HFF-Myc (cell line): ENCODE measurements at places on chromosomes 12 and 14.
A peak's percentile ranks its signal among the peaks of the same experiment; 100 is the strongest.

GRCh38 chr14:95011445-95012006 is 145.8 kb downstream of the DICER1 start:
- DNase-seq: no peak

DNA sequence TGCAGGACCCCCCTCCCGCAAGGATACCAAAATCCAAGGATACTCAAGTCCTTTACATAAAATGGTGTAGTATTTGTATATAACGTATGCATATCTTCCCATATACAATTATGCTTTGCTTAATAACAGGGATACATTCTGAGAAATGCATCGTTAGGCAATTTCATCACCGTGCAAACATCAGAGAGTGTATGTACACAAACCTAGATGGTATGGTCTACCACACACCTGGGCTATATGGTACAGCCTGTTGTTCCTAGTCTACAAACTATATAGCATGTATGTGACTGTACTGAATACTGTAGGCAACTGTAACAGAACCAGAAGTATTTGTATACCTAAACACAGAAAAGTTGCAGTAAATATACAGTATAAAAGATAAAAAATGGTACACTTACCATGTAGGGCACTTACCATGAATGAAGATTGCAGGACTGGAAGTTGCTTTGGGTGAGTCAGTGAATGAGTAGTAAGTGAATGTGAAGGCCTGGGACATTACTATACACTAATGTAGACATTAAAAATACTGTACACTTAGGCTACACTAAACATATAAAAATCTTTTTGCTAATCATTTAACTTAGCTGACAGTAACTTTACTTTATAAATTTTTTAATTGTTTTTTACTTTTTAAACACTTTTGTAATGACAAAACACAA is 141.1 kb downstream of the SLC41A2 start:
- DNase-seq: no peak

- no peak for DNase-seq
Measured at GRCh38 chr14:90651976-90652560, 164.2 kb downstream of the TTC7B start.

GRCh38 chr14:42011221-42011620 is 404.5 kb downstream of the LRFN5 start:
- no peak for DNase-seq

GRCh38 chr14:104149278-104149595 is 10.8 kb downstream of the KIF26A start:
- no peak for DNase-seq

- peak; percentile 52 for DNase-seq
Measured at GRCh38 chr14:67428501-67429031, 16.6 kb upstream of the PLEK2 start.

DNA sequence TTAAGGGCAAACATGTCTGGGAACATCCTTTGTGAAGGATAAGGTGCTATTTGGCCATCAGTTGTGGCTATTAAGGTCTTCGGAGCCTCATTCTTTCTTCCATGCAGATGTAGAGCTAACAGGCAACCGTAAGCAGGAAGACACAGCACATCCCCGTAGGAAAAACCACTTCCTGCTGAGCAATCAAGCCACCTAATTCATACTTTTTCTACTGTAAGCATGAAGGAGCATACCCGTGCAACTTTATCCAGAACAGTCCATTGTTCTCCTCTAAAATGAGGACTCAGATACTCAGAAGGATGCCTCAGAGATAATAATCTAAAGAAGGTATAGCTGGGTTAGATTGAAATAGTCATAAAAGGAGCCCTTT is 232.0 kb downstream of the PPM1H start:
- DNase-seq: no peak

DNA sequence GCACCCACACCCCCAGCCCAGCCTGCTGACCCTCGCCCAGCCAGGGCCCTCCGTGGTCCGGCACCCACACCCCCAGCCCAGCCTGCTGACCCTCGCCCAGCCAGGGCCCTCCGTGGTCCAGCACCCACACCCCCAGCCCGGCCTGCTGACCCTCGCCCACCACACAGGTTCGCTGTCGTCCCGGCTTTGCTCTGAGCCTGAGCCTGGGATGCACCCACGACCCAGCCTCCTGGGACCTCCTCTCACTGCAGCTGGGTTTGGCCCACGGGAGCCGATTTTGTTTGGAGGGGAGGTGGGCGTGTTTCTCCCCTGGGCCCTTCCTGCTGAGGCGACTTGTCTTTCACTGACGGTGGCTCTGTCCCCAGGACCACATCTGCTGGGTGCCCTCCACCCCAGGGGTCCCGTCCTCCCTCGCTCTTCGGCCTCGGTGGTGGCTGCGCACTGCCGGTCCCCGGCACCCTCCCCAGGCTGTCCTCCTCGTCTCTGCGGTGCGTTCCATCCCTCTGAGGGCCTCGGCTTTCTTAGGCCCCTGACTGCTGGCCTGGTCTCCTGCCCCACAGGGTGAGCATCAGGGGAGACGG is 83.8 kb downstream of the GALNT9 start:
- DNase-seq: no peak

DNA sequence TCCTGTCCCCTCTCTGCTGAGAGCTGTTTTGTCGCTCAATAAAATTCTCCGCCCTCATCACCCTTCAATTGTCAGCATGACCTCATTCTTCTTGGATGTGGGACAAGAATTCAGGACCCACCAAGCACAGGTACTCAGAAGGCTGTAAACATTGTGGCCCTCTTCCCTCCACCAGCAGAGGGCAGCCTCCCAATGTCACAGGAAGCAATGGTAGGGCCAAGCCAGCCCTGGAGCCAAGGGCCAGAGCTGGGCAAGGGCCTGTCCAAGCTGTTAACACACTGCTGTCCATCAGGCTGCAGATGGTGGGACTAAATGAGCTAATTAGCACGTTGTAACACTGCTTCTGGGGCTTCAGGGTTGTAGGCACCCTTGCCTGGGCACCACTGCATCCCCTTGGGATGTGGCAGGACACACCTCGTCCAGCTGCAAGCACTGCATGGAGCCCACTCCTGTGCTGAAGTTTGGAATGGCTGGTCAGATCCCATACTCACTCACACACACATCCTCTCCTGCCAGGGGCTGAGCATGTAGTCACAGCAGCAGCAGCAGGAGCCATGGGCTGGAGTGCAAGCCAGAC is 62.7 kb upstream of the HECTD1 start:
- no peak for DNase-seq

DNA sequence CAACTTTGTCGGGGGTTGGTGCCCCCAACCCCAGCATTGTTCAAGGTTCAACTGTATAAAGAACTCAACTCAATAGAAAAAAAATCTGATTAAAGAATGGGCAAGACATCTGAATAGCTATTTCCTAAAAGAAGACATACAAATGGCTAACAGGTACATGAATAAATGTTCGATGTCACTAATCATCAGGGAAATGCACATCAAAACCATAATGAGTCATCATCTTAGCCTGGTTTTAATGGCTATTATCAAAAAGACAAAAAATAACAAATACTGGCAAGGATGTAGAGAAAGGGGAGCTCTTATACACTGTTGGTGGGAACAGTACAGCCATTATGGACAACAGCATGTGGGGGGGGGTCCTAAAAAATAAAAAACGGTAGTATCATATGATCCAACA is 28.7 kb downstream of the NPAS3 start:
- no peak for DNase-seq

DNA sequence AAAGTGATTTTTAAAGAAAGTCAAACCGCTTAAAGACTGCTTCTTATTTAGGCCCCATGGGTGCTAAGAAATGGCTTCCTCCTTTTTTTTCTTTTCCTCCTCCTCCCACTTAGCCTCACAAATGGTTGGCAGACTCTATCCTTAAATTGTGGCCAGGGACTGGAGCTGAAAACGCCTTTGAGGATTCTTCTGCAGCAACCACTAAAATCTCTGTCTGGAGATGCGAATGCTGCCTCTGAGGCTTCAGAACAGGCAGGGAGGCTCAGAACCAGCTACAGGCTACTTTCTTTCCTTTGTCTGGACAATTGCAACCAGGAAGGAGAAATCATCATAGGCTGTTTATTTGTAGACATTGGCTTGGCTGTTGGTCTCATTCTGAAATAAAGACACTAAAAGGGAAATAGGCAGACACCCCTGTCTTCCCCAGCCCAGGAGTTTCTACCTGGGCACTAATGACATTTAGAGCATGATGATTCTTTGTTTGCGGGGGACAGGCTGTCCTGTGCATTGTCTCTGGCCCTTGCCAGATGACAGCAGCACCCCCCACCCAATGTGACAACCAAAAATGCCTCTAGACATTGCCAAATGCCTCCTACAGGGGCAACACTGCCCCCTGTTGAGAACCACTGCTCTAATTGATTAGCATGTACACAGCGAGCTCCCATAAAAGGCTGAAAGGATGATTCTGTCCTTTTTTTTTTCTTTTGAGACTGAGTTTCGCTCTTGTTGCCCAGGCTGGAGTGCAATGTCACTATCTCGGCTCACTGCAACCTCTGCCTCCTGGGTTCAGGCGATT is 50.3 kb downstream of the MAP1LC3B2 start:
- no peak for DNase-seq

- DNase-seq: peak; percentile 96
Measured at GRCh38 chr12:92143686-92144630, 1.7 kb downstream of the BTG1 start.

DNA sequence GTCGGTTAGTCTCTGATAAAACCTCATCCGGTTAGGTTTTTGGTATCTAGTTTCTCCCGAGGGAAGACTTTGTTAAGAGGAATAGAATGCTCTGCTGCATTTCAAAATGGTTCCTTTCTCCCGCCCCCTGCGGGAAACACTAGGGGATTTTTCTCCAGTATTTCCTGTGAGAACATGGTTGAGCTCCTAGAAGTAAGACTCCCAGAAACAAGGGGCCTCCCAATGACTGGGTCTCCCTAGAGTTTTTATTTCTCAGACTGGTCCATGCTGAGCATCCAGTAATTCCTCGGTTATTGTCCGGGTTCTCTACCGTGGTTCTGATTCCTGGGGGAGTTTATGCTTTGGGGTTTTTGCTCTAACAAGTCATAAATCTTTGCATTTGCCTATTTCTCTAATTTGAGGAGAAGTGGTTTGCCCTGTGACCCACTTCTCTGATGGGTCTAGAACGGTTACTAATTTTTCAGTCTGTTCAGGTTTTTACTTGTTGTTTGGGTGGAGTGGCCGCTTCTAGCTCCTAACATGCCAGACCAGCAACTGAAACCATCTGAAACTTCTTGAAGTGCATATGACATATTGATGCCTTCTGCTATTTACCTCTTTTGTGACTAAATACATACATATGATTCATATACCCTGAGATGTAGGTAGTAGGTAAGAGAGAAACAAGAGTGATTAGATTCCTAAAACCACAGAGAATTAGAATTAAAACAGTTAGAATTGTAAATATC is 25.1 kb downstream of the TESPA1 start:
- no peak for DNase-seq

DNA sequence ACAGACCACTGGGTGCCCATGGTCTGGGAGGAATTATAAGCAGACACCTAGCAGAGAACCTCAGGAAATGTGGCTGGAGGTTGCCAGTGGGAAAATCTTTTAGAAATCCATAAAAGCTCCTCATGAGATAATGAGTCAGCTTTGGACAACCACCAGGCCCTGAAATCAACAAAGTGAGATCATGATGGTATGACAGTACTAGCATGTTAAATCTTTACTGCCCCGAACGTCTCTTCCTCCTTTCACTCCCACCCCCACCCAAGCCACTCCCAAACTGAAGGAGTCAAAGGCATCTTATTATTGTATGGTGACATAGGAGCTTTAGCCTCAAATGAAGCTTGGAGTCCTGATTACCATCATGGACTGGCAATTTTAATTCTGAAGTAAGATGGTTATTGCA is 240.0 kb downstream of the DIO2 start:
- peak; percentile 14 for DNase-seq

DNA sequence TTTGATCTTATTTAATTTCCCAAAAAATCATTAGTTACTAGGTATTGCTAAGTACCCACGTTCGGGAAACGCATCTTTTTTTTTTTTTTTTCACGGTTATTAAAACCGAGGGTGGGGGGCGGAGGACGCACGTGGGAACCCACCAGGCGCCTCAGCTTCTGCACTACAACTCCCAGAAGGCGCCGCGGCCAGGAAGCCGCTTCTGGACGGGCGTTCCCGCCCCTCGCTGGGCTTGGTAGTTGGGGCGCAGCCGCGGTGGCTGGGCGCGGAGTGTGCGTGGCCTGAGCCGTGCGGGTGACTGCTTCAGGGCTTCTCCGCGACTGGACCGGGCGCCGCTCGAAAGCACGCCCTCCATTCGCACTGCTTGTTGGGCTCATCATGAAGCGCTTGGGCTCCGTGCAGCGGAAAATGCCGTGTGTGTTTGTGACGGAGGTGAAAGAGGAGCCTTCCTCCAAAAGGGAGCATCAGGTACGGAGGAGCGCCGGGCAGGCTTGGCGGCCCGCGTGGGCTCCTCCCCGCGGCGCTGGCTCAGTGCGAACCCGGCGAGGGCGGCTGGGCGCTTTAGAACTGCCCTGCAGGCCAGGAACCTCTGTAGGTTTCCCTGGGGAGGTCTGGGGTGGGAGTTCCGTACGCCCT is 6.2 kb upstream of the C12orf50 start:
- DNase-seq: peak; percentile 45

GRCh38 chr14:83611906-83612390 is 1918.0 kb upstream of the FLRT2 start:
- no peak for DNase-seq

- no peak for DNase-seq
Measured at GRCh38 chr14:104868060-104868740, 3.1 kb downstream of the CEP170B start.

GRCh38 chr12:28258998-28259397 is 68.7 kb downstream of the CCDC91 start:
- no peak for DNase-seq

DNA sequence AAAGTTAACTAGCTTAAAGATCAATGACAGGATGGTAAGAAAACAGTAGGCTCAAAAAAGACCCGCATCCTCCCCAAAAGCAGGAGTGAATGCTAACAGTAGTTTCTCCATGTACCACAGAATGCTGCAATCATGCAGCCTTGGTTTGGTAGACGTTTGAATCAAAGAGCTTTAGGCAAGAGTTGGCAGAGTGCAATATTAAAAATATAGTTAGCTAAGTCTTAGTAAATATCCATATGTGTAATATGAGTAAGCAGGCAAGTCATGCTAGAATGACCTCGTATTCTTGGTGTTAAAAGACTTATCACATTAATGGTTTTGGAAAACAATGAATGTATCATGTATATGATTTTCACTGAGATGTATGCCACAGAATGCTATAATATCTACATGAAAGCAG is 18.8 kb upstream of the KLRF1 start:
- DNase-seq: no peak

- DNase-seq: no peak
Measured at GRCh38 chr14:29861996-29862395, 65.7 kb downstream of the PRKD1 start.

- no peak for DNase-seq
Measured at GRCh38 chr12:90026516-90026915, 317.9 kb upstream of the ATP2B1 start.
